Stimulated activated CD4-positive, alpha-beta T cell treated with anti-CD3 and anti-CD28 coated beads, Interleukin-2, amount 100 ng/mL, for 24 hours (primary cell): ENCODE measurements at places on chromosomes 7 and 10.

DNA sequence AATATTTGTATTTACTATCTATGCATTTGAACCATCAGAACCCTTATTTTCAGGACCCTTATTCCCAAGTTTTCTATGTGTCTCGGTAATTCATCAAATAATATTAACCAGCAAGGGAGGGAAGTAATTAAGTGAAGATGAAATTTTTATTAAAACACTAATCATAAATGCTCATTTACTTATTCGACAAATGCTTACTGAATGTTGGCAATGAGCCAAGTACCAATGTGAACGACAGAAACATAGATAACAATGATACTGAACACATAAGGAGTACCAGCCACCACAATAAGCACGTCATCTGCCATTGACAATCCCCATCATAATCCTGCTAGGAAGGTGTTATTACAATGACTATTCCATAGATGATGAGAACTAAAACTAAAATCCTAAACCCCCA, 45.5 kb downstream of the GRM8 start:
- no peak for DNase-seq

GRCh38 chr10:51960494-51960895, 261.1 kb upstream of the CSTF2T start:
- no peak for DNase-seq

- DNase-seq = no peak
Measured at GRCh38 chr7:255721-256361, 34.1 kb upstream of the FOXL3 start.

- no peak for DNase-seq
Measured at GRCh38 chr10:61475449-61475873, 22.3 kb upstream of the TMEM26 start.

GRCh38 chr7:51295440-51296245, 21.0 kb downstream of the COBL start:
- no peak for DNase-seq

GRCh38 chr7:7573701-7574100, 7.0 kb downstream of the MIOS start:
- no peak for DNase-seq

- no peak for DNase-seq
Measured at GRCh38 chr10:61663466-61663865, 737 bp downstream of the CABCOCO1 start.

DNA sequence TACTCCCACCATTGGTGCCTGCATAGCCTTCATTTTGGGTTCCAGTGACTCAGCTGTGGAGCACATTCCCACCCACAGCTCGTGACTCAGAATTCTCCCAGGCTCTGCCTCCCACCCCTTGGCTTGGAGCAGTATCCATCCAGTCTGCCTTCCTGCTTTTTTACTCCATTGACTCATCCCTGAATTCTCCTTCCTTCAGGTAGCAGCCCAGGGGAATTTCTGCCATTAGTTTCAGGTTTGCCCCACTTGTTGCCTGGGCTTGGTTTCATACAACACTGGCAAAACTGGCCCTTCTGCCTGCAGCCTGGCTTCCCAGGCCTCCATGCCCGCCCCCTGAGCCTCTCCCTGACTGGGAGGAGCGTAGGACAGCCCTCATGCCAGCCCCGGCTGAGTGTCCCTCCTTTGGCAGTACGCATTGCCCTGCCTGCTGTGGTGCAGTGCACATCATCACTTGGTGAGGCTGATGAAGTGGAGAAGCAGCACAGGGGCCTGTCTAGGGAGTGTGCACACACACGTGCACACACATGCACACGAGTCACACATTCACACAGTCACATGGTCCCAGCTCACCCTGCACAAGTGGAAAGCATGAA, 55.0 kb downstream of the SNX10 start:
- DNase-seq = no peak

DNA sequence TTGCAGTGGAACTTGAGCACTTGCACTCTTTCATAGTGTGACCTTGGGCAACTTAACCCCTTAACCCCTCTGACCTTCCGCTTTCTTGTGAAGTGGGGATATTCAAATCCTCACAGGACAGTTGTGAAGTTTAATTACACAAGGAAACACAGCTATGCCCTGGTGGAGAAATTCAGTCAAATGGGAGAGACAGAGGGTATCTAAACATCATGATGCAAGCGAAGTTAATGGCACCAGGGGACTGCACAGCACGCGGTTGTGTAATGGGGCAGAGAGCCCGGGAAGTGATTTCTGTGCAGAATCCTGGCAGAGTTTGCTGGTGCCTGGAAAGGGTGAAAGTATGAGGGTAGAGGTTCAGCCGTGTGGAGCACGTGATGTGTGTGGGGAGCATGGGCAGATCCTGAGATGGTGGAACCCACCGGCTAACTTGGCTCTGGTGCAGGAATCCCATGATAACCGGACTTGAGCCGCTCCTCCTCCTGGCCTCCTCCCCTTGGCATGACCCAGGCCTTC, 51.7 kb downstream of the SNX10 start:
- no peak for DNase-seq

- no peak for DNase-seq
Measured at GRCh38 chr7:159207951-159208350, 63.3 kb upstream of the VIPR2 start.

DNA sequence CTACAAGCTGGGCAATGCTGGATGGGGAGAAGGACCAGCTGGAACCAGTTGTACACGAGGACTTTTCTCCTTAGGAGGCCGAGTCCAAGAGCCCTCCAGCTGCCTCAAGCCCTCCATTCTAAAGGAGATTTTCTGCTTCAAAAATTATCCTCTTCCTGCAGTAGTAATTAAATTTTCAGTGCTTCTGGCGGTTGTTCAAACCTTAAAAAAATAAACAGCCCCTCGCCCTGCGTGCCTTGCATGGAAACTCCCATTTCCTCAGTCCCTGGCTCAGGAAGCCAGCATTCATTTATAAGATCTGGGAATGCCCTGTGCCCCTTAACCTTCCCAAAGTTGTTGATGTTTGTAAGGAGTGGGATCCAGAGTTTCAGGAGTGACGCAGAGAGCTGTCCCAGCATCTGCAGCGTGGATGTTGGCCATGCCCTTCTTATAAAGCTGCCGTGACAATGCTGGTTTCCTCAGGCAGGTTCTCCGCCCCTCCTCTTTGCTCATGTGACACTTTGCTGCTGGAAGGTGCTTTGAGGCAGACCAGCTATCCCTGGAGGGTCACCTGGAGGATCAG, 24.0 kb upstream of the ACTR3B start:
- no peak for DNase-seq

- no peak for DNase-seq
Measured at GRCh38 chr7:159108491-159108890, 36.2 kb downstream of the VIPR2 start.

DNA sequence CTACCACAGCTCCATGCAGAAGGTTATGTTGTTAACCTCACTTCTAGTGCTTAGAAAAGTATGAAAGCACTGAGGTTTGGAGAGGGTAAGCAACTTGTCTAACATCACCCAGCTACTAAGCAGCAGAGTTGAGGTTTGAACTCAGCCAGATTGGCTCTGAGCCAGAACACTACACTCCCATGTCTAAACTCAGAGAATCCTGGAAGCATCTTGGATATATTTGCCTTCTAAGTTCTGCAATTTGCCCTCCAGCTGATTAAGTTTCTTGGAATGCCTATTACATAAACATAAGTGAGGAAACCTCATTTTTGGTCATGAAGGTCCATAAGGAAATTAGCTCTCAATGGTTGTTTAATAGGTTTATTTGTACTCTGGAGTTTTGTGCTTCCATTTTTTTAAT, 78.1 kb upstream of the PHYHIPL start:
- DNase-seq = no peak

DNA sequence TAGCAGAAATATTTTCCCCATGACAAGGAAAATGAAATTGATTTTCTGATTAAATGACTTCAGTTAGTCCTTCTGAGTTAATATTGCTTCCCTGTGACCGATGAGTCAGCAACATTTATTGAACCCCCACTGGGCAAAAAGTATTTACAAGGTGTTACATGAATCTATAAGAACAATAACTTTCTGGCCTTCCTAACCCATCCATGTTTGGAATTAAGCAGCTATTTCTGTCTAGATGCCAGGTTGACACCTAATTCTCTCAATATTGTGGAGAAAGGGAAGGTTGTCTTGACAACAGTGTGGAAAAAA, 112.9 kb upstream of the JAZF1 start:
- DNase-seq = no peak

GRCh38 chr10:124916585-124917427, 25.1 kb upstream of the ZRANB1 start:
- DNase-seq = peak; percentile 97

DNA sequence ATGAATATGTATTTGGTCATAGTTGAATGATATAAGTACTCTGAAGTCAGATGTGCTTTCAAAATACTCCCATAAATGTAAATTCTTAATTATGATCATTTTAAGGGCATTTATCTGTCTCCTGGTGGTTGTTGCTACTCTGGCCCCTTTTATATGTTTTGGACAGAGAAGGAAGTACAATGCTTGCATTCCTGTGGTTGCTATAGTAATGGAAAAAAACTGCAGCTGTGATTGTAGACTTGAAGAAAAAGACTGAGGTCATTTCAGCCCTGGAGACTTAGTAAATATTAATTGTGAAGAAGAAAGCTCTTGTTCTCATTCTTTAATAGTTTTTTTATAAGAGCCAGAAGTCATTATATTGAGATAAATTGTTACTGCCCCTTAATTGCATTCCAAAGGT, 70.2 kb upstream of the FERD3L start:
- no peak for DNase-seq

- DNase-seq = no peak
Measured at GRCh38 chr10:78807504-78808203, 261.1 kb upstream of the ZMIZ1 start.

GRCh38 chr7:10015687-10016086, 958.0 kb upstream of the PHF14 start:
- no peak for DNase-seq

- DNase-seq = no peak
Measured at GRCh38 chr7:129851809-129852208, 101.0 kb downstream of the UBE2H start.

GRCh38 chr10:49037187-49037586, 78.1 kb downstream of the VSTM4 start:
- no peak for DNase-seq

- no peak for DNase-seq
Measured at GRCh38 chr7:11648980-11649379, 183.0 kb downstream of the THSD7A start.

GRCh38 chr7:140017543-140017942, 45.2 kb downstream of the PARP12 start:
- no peak for DNase-seq

DNA sequence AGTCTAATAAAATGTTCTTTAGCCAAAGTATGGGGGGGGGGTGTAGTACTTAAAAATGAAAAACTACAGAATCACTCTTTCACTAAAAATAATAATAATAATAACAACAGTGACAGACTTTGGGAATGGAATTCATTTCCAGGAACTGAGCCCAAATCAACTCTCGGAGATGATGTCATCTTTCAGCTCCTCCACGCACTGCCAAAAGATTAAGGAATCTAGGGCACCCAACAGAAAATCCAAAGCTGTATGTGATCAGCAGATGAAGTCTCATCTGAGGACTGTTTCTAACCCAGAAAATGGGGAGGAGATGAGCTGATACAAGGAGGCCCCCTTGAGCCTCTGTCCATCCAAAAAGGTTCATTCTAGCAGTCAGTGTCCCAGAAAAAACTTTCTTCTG, 54.5 kb downstream of the GRB10 start:
- DNase-seq = no peak

DNA sequence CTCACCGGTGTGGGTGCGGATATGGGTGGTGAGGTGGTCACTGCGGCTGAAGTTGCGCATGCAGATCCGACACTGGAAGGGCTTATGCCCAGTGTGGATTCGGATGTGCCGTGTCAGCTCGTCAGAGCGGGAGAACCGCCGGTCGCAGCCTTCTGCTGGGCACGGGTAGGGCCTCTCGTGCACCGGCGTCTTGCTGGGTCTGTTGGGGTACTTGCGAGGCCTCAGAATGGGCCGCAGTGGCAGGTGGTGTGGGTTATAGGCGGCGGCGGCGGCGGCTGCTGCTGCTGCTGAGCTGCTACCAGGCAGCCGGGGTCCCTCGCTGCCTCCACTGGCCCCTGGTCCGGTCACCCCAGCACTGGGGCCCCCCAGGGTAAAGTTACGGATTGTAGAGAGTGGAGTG, 2.7 kb downstream of the EGR2 start:
- DNase-seq = peak; percentile 9

- DNase-seq = no peak
Measured at GRCh38 chr10:54009672-54010071, 791.4 kb downstream of the PCDH15 start.

DNA sequence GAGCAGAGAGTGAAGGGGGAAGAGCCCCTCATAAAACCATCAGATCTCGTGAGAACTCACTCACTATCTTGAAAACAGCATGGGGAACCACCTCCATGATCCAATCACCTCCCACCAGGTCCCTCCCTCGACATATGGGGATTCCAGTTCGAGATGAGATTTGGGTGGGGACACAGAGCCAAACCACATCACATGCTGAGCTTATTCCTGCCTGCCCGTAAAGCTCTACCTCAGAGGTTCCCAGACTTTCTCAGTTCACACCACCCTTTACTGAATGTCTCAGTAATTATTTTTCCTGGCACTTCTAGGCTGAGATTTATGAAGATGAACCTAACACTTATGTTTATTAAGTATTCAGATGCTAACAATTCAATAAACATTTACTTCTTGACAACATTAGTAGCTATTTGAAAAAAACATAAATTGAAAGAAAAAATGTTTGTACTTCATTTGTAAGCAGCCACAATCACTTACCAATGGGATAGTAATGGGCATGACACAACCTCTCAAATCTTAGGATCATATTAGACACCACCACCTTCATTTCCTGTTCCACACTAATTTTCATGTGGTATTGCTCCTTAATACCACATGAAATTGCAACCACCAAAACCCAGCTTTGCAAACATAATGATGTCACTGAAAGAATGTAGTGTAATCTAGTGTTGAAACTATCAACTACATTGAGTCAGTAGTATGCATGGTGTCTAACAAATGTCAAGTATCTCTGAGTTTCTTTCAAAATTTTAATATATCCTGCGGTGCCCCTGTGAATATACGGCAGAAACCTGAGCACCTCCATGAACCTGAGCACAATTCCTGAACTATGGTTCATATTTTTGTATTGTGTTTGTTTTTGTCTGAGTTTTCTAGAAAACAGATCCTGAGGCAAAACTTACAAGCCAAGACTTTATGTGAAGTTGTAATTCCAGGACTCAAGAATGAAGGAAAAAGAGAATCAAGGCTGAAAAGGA, 4.5 kb upstream of the DGKI start:
- no peak for DNase-seq
